ENCODE measurements at places on chromosomes 7 and 10. TPM values are rescaled to one million over a fixed set of nuclear protein-coding genes. Genes with fewer than 3 reads are reported as not detected.

Gene PRRT4
- not detected for total RNA-seq

Gene GATAD1
- total RNA-seq, result 34.3 TPM

Gene KCNH2
- total RNA-seq, result 10.4 TPM

Gene ATOH7
- 0.22 TPM for total RNA-seq

Gene AIFM2
- 32.4 TPM for total RNA-seq

Gene EPO
- total RNA-seq, result not detected

Gene FKBP6
- not detected for total RNA-seq

Gene PILRA
- total RNA-seq, result 1.9 TPM

Gene CALML5
- total RNA-seq, result not detected

Gene BCL7B
- 59.0 TPM for total RNA-seq

Gene CPN1
- total RNA-seq, result not detected

Gene CCDC146
- 15.7 TPM for total RNA-seq

Gene NEURL1
- total RNA-seq, result 47.5 TPM

Gene PNLIPRP1
- total RNA-seq, result 0.50 TPM

Gene LIPK
- total RNA-seq, result not detected

Gene C7orf57
- total RNA-seq, result not detected

Gene SLC26A4
- total RNA-seq, result 0.24 TPM

Gene LRGUK
- 0.98 TPM for total RNA-seq

Gene TMEM72
- 33.1 TPM for total RNA-seq

Gene LRRD1
- 0.18 TPM for total RNA-seq

Gene PTPRZ1
- 1.1 TPM for total RNA-seq

Gene AS3MT
- 1.2 TPM for total RNA-seq

Gene SUN3
- total RNA-seq, result not detected

Gene NKX2-3
- total RNA-seq, result 3.4 TPM

Gene VGF
- total RNA-seq, result 0.73 TPM

Gene CLRN3
- total RNA-seq, result 155 TPM

Gene HABP2
- not detected for total RNA-seq

Gene ETV1
- total RNA-seq, result 2.8 TPM

Gene NXPH1
- not detected for total RNA-seq

Gene RAMP3
- 9.5 TPM for total RNA-seq

Gene CDH23
- 2.2 TPM for total RNA-seq

Gene ASAH2B
- 7.5 TPM for total RNA-seq

Gene SPDYE8
- total RNA-seq, result not detected

Gene AKR1C2
- total RNA-seq, result 18.8 TPM

Gene ZCWPW1
- 1.2 TPM for total RNA-seq

Gene NUTM2B
- total RNA-seq, result 1.5 TPM

Gene FFAR4
- total RNA-seq, result 36.9 TPM

Gene CABCOCO1
- not detected for total RNA-seq

Gene MUC3A
- total RNA-seq, result 144 TPM

Gene PSD
- total RNA-seq, result 26.1 TPM

Gene TSPAN12
- 32.1 TPM for total RNA-seq
